ENCODE measurements at places on chromosomes 1 and 21. TPM values are rescaled to one million over a fixed set of nuclear protein-coding genes. Genes with fewer than 3 reads are reported as not detected.

DNA sequence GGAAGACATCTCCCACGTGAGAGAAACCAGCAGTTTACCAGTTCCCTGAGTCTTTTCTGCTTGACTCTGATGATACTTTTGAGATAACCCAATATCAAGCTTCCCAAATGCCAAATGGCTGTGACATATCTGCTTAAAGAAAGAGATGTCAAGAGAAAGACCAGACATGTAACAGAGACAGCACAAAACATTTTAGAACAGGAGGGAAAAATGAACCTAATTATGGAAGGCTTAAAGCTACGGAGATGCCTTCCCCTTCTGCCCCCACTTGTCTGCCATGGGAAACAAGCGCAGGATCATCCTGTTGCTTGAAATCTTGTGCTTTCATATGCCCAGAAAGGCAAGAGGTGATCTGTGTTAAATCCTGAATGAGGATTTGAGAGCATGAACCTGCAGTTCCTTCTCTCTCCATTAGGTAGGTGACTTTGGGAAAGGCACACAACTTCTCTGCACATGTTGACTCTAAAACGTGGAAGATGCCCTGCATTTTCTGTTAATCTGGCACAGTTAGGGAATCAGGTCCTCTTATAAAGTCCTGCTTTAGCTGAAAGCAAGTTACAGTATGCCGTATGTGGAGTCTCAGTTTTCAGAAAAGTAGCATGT is 46.7 kb upstream of the MTR start:
- H3K27me3 ChIP-seq = no peaks in the 10 kb centered on the region
- H3K36me3 ChIP-seq = no peaks in the 10 kb centered on the region
- no peak for DNase-seq
- no peaks in the 10 kb centered on the region for H3K4me1 ChIP-seq
- no peak overlapping the region for H3K4me3 ChIP-seq

DNA sequence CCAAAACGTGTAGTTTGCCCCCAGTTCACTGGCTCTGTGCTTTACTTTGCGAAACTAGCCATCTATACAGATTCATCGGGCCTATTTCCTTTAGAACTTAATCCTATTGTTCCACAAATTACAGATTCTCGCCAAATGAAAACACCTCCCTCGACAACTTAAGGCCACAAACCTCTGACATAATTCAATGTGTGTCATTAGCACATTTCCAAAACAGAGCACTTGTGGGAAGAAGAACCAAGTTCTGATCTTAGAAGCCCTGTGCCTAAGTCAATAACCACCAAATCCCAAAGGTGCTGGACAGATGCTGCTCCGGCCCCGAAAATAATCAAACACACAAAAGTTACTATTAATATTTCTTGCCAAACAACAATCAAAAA is 93.9 kb downstream of the SLC45A1 start:
- no peaks in the 10 kb centered on the region for H3K27me3 ChIP-seq
- DNase-seq = no peak
- no peak overlapping the region for H3K4me3 ChIP-seq
- H3K36me3 ChIP-seq = no peaks in the 10 kb centered on the region

DNA sequence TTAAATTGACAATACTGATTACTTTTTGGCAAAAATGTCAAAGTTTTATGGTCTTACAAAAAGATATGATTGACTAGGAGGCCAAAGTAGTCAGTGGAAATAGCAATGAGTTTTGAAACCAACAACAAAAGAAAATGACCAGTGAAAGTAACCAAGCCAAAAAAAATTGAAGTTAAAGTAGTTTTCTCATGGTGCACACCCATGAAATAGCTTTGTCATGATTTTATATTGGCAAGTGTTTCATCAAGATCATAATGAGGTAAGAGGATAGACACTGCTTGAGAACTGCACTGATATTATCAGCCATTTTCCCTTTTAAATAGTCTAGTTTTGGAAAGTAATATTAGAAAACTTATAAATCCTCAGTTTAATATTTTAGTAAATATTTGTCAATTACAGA is 206.2 kb upstream of the ADAMTS5 start:
- no peaks in the 10 kb centered on the region for H3K27me3 ChIP-seq
- no peaks in the 10 kb centered on the region for H3K36me3 ChIP-seq
- no peak overlapping the region for H3K27ac ChIP-seq
- H3K4me1 ChIP-seq = no peaks in the 10 kb centered on the region
- H3K4me3 ChIP-seq = no peak overlapping the region

Gene SLC9C2
- 0.77 TPM for total RNA-seq

Data from hepatocyte (in vitro differentiated cells).